ENCODE measurements at places on chromosomes 5 and 9. TPM values are rescaled to one million over a fixed set of nuclear protein-coding genes. Genes with fewer than 3 reads are reported as not detected.

Gene MARCHF3
- total RNA-seq: 7.0 TPM

Gene CRHBP
- total RNA-seq: 2.0 TPM

Gene MOB3B
- total RNA-seq: 9.4 TPM

Gene PCDHB5
- 2.9 TPM for total RNA-seq

Gene LRRC8A
- 37.1 TPM for total RNA-seq

Gene NIPAL4
- total RNA-seq: 49.8 TPM

Gene ZNF483
- 19.1 TPM for total RNA-seq

Gene MYOZ3
- 2.6 TPM for total RNA-seq

Gene IL17B
- not detected for total RNA-seq

Gene ELOVL7
- 16.7 TPM for total RNA-seq

Gene IFNB1
- total RNA-seq: not detected

Gene ZNF608
- total RNA-seq: 29.6 TPM

Gene GMCL2
- not detected for total RNA-seq
